ENCODE measurements at places on chromosomes 11 and 22.
A peak's percentile ranks its signal among the peaks of the same experiment; 100 is the strongest.

GRCh38 chr22:44096736-44097135, 72.6 kb downstream of the PARVB start:
- DNase-seq, result no peak

DNA sequence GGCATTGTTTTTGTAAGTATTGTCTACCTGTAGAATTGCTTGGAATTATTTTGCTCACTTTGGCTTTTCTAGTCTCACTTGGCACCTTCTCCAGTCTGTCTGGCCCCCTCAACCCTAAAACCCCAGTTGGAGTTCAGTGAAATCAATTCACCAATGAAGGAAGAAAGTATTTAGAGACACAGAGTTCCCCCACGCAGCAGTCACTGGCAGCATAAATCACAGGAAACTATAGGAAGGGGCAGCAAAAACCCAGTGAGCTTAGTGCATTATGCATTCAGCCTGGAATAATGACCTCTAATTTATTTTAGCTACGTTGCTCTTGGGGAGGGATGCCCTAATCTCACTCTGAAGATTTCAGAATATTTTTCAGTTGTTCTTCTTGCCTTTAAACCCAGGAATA, 204.7 kb upstream of the BLID start:
- no peak for DNase-seq

DNA sequence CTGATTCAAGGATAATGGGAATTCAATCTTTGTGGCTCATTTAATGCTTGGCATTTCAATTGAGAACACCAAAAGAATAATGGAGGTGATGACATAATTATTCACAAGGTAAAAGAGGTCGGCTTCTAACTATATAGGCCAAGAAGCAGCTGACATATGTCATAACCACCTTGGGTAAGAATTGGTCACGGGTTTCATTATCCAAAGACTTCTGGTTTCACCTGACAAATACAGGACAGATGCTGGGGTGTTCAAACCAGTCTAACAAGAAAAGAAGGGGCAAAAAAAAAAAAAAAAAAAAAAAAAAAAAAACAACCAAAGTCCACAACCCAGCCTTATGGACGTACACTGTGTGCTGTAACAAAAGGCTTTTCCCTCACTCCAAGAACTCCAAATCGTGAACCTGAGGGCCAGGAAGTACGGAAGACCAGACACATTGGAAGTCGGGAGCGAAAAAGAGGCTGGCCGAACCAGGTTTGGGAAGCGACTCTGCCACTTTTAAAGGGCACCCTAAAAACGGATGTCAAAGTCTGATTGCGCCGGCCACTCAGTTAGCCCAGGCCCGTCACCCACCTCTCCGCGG, 385 bp downstream of the HARBI1 start:
- DNase-seq, result no peak

- no peak for DNase-seq
Observed at GRCh38 chr11:32172848-32173834, 82.3 kb downstream of the RCN1 start.

- no peak for DNase-seq
Observed at GRCh38 chr11:109970516-109971183, 122.5 kb upstream of the ZC3H12C start.

GRCh38 chr11:107337917-107338316, 119.7 kb downstream of the CWF19L2 start:
- DNase-seq, result no peak

- DNase-seq, result no peak
Observed at GRCh38 chr11:116927163-116927974, 89.9 kb upstream of the APOA1 start.

- DNase-seq, result peak; percentile 19
Observed at GRCh38 chr11:124586238-124586860, 16.6 kb downstream of the OR8A1 start.

DNA sequence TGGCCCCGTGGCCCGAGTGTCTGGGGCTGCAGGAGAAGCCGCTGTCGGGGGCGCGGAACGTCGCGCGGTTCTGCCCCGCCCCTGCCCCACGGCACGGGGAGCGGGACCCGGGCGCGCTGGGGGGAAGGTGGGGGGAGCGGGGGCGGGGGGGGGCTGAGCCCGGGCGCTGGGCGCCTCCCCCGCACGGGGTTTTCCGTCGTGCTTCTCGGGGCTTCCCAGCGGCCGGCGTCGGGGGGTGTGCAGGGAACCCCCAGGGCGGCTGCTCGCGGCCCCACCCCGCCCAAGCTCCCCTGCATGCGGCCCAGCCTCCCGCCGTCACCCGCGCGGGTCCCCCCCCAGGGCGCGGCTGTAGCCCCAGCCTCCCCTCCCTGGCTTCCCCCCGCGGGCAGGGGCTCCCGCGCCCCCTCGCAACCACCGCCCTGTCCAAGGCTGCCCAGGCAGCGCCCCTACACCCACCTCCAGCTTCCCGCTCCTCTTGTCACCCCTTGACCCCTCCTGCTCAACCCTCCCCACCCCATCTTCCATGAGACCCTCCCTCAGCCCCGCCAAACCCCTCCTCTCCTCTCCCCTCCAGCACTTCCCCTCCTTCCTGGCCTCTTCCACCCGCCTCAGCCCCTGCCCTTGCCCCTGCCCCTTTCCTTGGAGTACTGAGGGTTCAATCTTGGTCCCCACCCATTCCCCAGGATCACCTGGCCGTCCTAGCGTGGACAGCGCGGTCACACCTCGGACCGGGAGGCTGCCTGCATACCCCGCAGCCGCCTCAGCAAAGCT, 1.7 kb downstream of the IL17REL start:
- no peak for DNase-seq

DNA sequence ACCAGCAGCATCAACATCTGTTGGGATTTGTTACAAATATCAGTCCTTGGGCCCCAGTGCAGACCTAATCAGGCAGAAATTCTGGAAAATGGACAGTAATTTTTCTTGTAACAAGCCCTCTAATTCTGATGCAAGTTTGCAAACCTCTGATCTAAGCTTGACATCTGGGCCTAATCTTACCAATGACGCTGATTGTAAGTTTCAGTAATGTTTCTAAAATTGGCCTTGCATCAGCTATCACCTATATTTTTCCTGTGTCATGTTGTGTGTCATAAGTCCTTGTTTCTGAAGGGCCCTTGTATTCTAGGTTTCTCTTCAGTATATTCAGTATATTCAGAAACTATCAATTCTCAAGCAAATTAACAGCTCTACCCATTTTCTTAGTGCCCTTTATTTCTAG, 36.4 kb downstream of the ZNF215 start:
- no peak for DNase-seq

DNA sequence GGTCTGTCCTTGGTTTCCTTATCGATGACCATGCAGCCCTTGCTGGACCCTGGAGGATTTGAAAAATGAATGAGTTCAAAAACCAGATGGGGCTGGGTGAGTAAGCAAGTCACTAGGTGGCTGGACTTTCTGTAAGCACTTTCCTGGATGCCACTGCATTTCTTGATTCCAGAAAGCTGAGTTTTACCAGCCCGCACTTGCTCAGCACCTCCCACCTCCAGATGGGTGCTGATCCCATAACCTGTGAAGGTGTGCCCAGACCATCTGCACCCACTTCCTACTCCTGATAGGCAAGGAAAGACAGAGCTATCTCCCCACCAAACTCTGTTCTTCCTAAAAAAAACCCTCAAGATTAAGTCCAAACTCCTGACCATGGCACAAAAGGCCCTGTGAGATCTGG, 21.1 kb downstream of the ASCC2 start:
- DNase-seq, result no peak

DNA sequence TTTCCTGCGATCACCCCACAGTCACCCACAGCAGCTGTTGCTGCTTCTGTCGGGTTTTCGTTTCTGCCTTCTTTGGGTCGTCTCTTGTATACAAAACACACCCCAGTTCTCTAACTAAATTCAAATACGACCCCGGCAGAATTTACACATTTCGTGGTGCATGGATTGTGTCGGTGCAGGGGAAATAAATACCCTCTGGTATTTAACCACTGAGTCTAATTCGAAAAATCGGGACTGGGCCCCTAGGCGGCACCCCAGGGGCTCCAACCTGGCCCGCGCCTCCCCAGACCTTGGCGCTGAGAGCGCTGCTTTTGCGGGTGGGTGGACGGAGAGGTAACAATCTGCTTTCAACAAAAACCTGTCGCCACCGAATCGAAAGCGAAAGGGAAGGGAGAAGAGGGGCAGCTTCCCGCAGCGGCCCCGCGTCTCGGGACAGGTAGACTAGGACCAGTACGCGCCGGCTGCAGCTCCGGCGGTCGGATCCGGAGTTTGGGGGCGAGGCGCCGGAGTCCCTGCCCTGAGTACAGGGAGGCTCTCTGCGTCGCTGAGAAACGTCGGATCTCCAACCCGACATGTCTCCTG, 4.4 kb downstream of the ALX4 start:
- DNase-seq, result no peak

- DNase-seq, result no peak
Observed at GRCh38 chr11:100273066-100273815, 413.8 kb upstream of the ARHGAP42 start.

GRCh38 chr11:130070846-130071200, 1.1 kb downstream of the APLP2 start:
- no peak for DNase-seq

GRCh38 chr11:72338741-72339140, 94.8 kb upstream of the PHOX2A start:
- peak; percentile 41 for DNase-seq

DNA sequence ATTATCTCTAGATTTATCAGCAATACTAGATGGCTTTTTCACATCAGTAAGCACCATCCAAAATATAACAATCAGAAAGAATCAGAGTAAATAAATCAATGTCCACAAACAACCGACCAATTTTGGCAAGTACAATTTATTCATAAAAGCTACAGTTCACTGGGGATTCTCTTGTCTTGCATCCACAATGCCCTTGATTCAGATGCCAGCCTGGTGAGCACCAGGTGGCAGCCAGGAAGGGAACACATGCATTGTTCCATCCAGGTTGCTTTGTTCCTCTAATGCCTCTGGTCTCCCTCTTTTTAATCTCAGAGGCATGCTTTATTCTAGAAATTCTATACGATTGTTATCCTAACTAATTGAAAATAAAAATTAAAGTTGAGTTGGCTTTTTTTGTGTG, 242.1 kb upstream of the KIRREL3 start:
- DNase-seq, result no peak

- DNase-seq, result no peak
Observed at GRCh38 chr22:32644252-32645100, 157.0 kb upstream of the TIMP3 start.

DNA sequence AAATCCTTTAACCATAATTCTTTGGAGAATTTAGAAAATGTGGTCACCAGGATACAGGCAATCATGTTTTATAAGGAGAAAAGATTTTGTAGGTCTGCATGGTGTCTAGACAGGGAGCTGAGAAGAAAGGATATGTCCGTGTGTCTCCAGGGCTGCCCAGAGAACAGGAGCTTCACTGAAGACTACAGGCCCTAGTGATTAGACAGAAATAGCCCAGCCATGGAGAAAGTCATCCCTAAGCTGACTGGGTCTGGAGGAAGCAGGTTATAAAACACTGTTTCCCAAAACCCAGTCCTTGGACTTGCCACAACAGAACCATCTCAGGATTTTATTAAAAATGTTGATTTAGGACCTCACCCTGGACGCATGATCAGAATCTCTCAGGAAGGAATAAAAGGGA, 84.4 kb downstream of the GALNT18 start:
- DNase-seq, result no peak

DNA sequence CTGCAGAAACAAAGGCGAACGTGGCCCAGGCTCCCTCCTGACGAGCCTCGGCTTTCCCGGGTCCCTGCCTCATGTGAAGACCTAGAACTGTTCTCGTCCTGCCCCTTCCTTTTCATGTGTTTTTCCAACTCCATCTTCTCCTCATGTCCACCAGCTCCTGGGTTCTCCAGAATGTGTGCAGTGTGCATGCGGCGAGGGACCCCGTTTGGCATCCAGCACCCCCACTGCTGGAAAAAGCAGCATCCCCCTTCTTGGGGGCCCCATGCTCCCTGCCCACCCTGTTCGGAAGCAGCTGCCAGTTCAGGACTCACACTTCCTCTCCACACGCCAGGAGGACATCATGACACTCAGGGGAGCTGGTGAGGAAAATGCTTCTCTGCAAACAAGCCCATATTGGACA, 313.5 kb downstream of the BRD1 start:
- no peak for DNase-seq

DNA sequence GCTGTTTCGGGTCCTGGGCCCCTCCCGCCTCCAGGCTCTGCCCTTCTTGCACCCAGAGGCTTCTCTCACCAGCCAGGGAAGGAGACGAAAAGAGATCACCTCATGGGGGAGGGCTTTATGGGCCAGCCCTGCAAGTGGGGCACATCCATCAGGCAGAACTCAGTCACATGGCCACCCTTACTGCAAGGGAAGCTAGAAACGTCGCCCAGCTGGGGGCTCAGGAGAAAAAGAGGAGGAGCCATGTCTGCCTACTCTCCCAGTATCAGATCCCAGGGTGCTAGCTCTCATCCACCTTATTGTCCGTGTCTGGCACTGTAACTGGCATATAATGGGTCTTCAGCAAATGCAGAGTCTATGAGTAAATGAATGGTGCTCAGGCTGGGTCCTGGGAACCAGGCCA, 24.2 kb downstream of the MFNG start:
- DNase-seq, result no peak

- DNase-seq, result no peak
Observed at GRCh38 chr11:128238521-128239265, 348.7 kb downstream of the ETS1 start.

DNA sequence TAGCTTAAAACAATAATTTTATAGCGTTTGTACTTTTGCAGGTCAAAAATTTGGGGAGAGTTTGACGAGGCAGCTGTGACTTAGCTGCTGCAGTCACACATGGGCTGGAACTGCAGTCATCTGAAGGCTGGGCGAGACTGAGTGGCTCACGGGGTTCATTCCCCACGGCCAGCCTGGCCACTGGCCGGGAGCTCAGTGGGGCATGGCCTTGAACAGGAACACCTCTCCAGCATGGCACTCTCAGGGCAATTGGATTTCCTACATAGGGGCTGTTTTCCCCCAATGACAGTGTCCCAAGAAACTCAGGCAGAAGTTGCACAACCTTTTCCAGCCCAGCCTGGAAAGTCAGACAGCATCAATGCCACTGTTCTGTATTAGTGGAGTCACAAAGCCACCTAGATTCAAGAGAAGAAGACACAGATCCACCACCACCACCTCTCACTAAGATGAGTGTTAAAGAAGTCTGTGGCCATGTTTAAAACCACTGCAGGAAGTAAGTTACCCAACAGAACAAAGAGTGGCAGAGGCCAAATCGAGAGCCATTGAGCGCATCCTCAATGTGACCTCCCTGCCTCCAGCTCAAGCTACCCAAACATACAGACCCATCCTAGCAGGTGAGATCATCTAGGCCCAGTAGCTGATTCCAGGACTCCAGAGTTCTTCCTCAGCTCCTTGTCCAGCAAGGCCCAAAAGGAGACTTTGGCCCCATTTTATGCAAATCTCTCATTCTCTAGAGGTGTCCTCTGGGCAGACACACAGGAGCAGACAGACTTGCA, 618.7 kb upstream of the CADM1 start:
- no peak for DNase-seq

GRCh38 chr11:119258983-119259382, 52.8 kb downstream of the CBL start:
- no peak for DNase-seq
